ENCODE measurements at places on chromosomes 4 and X.

- no peak for DNase-seq
Measured at GRCh38 chrX:16462912-16463311, 187.0 kb upstream of the S100G start.

GRCh38 chr4:75306506-75306905 is 207.7 kb downstream of the RCHY1 start:
- no peak for DNase-seq

GRCh38 chr4:90226734-90227133 is 99.5 kb downstream of the CCSER1 start:
- DNase-seq: no peak

GRCh38 chr4:78213218-78213617 is 156.1 kb downstream of the FRAS1 start:
- DNase-seq: no peak

- no peak for DNase-seq
Measured at GRCh38 chr4:65311120-65311519, 359.2 kb downstream of the EPHA5 start.

GRCh38 chrX:101362116-101362515 is 13.6 kb upstream of the TIMM8A start:
- DNase-seq: no peak

DNA sequence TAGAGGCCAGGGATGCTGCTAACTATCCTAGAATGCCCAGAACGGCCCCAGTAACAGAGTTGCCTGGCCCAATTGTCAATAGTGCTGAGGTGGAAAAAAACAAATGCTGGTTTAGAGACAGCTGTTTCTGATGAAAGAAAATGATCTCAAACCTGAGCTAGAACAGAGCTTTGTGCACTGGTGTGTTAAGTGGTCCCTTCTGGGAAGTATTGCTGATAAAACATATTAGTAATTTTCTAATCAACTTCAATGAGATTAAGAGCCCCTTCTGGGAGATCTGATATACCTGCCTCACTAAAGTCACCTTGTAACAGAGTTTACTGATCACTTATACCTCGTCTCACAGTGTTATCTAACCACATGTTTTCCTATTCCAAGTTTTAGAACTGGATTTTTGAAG is 42.1 kb downstream of the SMPX start:
- no peak for DNase-seq

GRCh38 chr4:92012899-92013867 is 290.6 kb upstream of the GRID2 start:
- no peak for DNase-seq

- DNase-seq: no peak
Measured at GRCh38 chr4:180622254-180622653, 1620.9 kb upstream of the TENM3 start.

DNA sequence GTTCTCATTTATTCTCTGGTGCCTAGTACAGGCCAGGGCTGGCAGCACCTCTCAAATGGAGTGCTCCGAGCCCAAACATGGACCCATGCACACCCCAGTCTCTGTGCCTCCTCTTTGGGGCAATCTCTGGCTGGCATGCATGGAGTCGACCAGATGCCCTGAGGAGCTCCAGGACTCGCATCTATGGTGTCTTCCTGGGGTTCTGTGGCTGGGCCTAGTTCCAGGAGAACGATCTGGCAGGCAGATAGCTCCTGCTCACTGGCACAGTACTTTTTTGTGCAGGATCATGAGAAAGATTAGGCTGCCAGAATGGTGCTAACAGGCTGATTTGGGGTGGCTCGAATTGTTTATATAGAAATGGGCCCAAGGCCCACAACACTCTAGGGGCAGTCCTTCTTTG is 72.0 kb upstream of the PJA1 start:
- DNase-seq: no peak

All from Karpas-422 (cell line).